COR-L47 (cell line): ENCODE measurements at places on chromosomes 4 and X.

GRCh38 chrX:20542072-20542471 lies 275.4 kb upstream of the RPS6KA3 start:
- no peak for DNase-seq

GRCh38 chr4:48122756-48123155 lies 11.3 kb downstream of the TXK start:
- no peak for DNase-seq

DNA sequence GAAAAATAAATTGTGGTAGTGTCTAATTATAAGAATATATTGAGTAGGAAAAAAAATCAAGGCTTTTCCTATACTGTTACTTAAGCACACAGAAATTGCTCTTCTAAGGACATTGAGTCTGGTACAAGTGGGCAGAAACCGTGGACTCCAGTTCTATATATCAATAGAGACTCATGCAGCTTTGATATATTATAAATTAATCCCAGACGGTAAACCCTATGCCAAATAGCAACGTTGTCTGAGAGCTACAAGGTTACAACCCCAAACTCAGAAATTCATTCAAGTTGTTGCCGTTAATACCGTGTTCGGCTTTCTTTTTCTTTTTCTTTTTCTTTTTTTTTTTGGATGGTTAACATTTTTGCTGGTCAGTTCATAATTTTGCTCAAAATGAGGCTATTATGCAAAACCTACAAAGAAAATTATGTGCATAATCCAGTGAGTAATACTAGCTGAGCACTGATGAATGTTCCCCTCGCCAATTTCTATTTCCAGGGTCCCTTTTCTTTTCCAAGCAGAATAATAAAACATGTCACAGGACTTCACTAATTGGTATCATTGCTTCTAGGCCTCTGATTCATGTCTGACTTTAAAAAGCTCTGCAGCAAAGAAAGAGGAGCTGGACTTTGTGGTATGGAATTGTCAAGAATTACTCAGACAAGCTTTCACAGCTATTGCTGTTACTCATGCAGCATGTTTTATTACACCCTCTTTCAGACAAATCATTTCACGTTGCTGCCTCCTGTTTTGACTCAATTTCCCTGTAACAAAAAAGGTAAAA lies 737.7 kb downstream of the NLGN4X start:
- no peak for DNase-seq

- DNase-seq = no peak
Measured at GRCh38 chrX:49310371-49310770, 6.9 kb downstream of the GAGE10 start.
